Aorta (tissue), 5 donors: ENCODE measurements at places on chromosomes 12 and 14. TPM values are rescaled to one million over a fixed set of nuclear protein-coding genes. Genes with fewer than 3 reads are reported as not detected.

Gene EIF2B2
- 37.4 TPM for total RNA-seq

Gene AMN1
- total RNA-seq: 12.4 TPM

GRCh38 chr12:24394246-24394645 lies 444.8 kb upstream of the SOX5 start:
- H3K27me3 ChIP-seq: no peaks in the 10 kb centered on the region
- no peak overlapping the region for H3K27ac ChIP-seq
- H3K4me1 ChIP-seq: peaks cover 5% of the 10 kb centered on the region
- no peak for DNase-seq
- H3K36me3 ChIP-seq: no peaks in the 10 kb centered on the region
- H3K4me3 ChIP-seq: no peak overlapping the region

Gene ZFHX2
- total RNA-seq: 4.0 TPM

Gene ART4
- 11.6 TPM for total RNA-seq

DNA sequence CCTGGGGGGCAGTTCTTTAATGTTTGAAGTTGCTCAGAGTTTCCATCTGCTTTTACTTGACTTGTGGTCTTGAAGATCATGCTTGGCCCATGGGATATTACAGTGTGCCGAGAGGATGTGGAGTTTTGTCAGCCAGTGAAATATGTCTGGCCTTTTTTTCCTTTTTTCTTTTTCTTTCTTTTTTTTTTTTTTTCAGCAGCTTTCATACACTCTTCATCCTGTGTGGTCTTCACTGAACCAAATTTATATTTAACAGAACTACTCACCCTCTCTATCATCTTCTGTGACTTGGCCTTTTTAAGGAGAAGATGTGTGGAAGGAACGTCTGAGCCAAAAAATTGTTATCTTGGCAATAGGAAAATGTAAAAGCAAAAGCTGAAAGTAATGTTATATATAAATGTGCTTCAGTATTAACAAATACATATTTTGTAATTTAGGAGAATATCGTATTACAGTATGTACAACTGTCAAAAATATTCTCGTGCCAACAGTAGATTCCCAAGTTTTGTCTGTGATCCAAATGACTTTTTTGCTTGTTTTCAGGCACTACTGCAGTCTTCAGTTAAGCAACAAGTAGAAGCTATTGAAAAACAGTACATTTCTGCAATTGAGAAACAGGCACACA lies 200.6 kb downstream of the CCDC91 start:
- no peak overlapping the region for H3K4me3 ChIP-seq
- DNase-seq: no peak
- H3K27ac ChIP-seq: no peak overlapping the region
- H3K4me1 ChIP-seq: peaks cover 2% of the 10 kb centered on the region
- no peaks in the 10 kb centered on the region for H3K36me3 ChIP-seq

Gene TMPO
- total RNA-seq: 48.3 TPM

GRCh38 chr12:121533394-121534090 lies 47.3 kb downstream of the KDM2B start:
- H3K4me1 ChIP-seq: no peaks in the 10 kb centered on the region
- no peak for DNase-seq
- H3K27ac ChIP-seq: no peak overlapping the region

Gene KRT72
- total RNA-seq: not detected

Gene SMIM41
- total RNA-seq: 0.84 TPM

GRCh38 chr12:68306564-68306963 lies 25.6 kb downstream of the MDM1 start:
- H3K36me3 ChIP-seq: no peaks in the 10 kb centered on the region
- H3K27ac ChIP-seq: no peak overlapping the region
- DNase-seq: no peak
- no peaks in the 10 kb centered on the region for H3K27me3 ChIP-seq

DNA sequence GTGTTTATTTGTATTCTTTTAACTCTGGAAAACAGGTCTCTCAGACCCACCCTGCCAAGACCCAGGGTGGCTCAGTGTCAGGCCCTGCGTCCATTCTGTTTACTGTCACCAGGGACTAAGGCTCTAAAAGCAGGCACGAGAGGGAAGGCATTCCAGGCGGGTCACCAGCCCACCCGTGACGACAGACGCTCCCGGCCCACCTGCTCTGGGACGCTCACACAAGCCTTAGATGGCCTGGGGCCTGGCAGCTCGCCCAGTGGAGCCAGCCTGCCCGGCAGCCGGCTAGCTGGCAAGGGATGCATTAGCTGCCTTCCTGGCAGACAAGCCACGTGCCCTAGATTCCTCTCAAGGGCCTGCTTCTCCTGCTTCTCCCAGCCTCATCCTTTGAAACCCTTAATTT lies 9.2 kb upstream of the NUAK1 start:
- H3K27me3 ChIP-seq: no peaks in the 10 kb centered on the region
- no peak overlapping the region for H3K4me3 ChIP-seq
- no peak overlapping the region for H3K27ac ChIP-seq
- no peaks in the 10 kb centered on the region for H3K4me1 ChIP-seq
- no peaks in the 10 kb centered on the region for H3K36me3 ChIP-seq

Gene NEUROD4
- not detected for total RNA-seq

Gene ZNF268
- 15.7 TPM for total RNA-seq

DNA sequence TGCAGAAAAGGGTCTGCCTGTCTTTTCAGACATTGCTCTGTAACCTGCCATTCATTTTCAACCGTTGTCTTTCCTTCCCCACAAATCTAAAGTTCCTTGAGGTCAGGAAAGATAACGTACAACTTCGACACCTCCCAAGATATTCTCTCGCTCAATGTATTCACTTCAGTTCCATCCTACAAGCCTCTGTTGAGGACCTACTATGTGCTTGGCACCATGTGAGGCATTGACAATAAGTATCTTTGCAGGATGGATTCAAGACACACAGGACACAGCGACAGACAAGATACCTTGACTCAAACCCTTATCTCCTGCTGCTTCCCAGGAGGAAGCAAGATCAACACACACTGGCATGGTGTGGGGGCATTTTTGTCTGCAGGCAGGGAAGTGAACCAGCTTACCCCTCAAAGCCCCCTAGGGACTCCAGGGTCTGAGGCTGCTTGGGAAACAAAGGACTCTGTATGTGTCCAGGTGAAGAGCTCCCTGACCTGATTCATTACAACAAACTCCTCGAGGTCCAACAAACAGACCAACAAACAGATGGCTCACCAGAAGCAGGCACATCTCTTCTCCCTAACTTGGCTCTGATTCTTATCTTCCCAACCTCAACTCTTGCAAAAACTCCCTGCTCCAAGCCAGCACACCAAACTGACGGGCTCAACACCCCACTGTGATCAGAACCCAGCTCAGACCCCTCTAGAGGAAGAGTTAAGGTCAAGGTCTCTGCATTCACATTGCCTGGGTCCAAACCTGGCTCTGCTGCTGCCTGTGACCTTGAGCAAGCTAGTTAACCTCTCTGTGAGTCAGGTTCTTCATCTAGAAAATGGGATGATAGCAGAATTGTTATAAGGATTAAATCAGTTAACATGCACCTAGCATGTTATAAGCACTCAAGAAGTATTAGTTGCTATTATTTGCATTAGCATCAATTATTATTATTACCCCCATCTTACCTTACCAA lies 6.3 kb downstream of the NUAK1 start:
- H3K27ac ChIP-seq: peak overlapping the region; percentile 18
- H3K36me3 ChIP-seq: no peaks in the 10 kb centered on the region
- H3K27me3 ChIP-seq: no peaks in the 10 kb centered on the region
- H3K4me1 ChIP-seq: peaks cover 2% of the 10 kb centered on the region
- DNase-seq: no peak
- no peak overlapping the region for H3K4me3 ChIP-seq

Gene PMCH
- not detected for total RNA-seq

Gene ACTN1
- 883 TPM for total RNA-seq

- no peaks in the 10 kb centered on the region for H3K27me3 ChIP-seq
- no peak overlapping the region for H3K27ac ChIP-seq
- no peak overlapping the region for H3K4me3 ChIP-seq
- DNase-seq: no peak
- peaks cover 4% of the 10 kb centered on the region for H3K4me1 ChIP-seq
These were observed 349.0 kb downstream of the RAD51B start for GRCh38 chr14:68168460-68169109.

DNA sequence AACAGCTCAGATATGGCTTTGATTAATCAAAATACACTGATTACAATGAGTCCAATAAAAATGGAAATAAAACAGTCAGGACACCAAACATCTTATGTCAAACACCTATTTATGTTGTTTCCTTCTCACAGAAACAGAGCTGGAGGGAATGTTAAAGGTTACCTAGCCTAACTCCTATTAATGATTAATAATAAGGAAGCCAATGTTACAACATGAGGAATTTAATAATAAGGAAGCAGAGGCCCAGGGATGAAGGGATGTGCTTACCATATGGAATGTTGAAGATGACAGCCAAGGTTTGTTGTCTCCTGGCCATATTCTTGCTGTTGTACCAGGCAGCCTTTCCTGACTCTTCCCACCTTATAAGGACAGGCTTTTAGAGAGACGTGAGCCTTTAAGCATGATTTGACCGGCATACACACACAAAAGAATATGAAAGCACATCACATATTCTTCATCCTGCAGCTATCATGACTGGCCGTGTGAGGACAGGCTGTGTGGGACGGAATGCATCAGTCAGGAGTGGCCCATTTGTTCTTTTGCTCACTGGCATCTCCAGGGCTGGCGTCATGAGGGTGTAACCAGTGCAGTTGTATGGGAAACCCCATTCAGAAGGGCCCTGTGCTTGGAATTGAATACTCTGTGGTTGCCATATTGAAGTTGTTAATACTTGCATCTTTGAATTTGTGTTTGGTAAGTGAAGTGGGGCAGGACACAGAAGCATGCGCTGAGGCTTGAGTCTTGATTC lies 3.1 kb upstream of the GPRC5D start:
- H3K27ac ChIP-seq: no peak overlapping the region
- no peak for DNase-seq
- H3K36me3 ChIP-seq: no peaks in the 10 kb centered on the region
- H3K27me3 ChIP-seq: no peaks in the 10 kb centered on the region
- no peaks in the 10 kb centered on the region for H3K4me1 ChIP-seq
- H3K4me3 ChIP-seq: no peak overlapping the region

Gene SERPINA6
- total RNA-seq: not detected

Gene WSCD2
- total RNA-seq: 5.6 TPM
